Progenitor cell of endocrine pancreas (in vitro differentiated cells): ENCODE measurements at places on chromosomes 12 and 14. TPM values are rescaled to one million over a fixed set of nuclear protein-coding genes. Genes with fewer than 3 reads are reported as not detected.
A peak's percentile ranks its signal among the peaks of the same experiment; 100 is the strongest.

- H3K4me3 ChIP-seq, result no peak overlapping the region
- no peak overlapping the region for H3K27ac ChIP-seq
- H3K36me3 ChIP-seq, result no peaks in the 10 kb centered on the region
- H3K27me3 ChIP-seq, result peaks cover 13% of the 10 kb centered on the region
Measured at GRCh38 chr14:56759633-56760032, 50.6 kb downstream of the OTX2 start.

- no peak overlapping the region for H3K4me3 ChIP-seq
- H3K36me3 ChIP-seq, result peaks cover 9% of the 10 kb centered on the region
- no peak overlapping the region for H3K27ac ChIP-seq
- H3K27me3 ChIP-seq, result no peaks in the 10 kb centered on the region
Measured at GRCh38 chr12:64407342-64408223, 3.4 kb downstream of the XPOT start.

DNA sequence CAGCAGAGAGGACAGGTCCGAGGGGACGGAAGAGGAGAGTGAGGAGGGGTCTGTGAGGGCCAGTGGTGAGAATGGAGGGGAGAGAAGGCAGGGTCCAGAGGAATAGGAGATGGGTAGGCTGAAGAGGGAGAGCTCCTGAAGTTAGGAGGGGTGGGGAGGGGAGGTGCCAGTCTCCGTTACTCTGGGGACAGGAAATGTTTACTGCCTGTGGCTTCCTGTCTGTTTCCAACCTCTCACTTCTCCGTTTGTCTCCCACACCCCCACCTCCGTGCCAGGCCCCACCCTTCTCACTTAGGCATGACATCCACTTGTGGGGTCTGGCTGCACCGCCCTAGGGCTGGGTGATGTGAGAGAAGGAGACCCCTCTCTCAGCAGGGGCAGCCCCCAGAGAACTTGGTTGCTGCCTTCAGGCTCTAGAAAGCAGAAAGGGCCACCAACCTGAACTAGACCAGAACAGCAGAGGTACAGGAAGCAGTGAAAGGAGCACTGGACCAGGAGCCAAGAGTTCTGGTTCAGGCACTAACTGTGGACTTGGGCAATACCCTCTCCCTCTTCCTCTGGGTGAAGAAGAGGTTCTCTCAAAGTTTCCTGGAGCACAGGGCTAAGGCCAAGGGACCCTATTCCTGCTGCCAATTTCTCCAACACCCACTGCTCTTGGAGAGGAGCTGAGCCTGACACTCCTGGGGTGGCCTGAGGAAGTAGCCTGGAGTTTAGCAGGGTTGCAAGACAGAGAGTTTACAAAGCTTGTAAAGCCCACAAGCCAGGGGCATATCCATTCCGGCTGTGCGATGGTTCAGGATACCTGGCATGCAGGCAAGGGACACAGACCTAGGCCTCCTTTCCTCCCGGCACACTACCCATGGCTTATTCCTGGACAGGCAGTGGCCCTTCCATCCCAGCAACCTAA is 5.5 kb downstream of the ITGA5 start:
- no peaks in the 10 kb centered on the region for H3K27me3 ChIP-seq
- no peak overlapping the region for H3K27ac ChIP-seq
- no peak for DNase-seq
- H3K36me3 ChIP-seq, result no peaks in the 10 kb centered on the region
- H3K4me1 ChIP-seq, result peaks cover 29% of the 10 kb centered on the region
- no peak overlapping the region for H3K4me3 ChIP-seq

GRCh38 chr14:20686386-20687143 is 2.0 kb upstream of the ANG start:
- no peak for DNase-seq
- peak overlapping the region; percentile 58 for H3K4me3 ChIP-seq
- H3K27me3 ChIP-seq, result no peaks in the 10 kb centered on the region
- peaks cover 39% of the 10 kb centered on the region for H3K4me1 ChIP-seq

- H3K36me3 ChIP-seq, result no peaks in the 10 kb centered on the region
- H3K4me1 ChIP-seq, result no peaks in the 10 kb centered on the region
- H3K27me3 ChIP-seq, result no peaks in the 10 kb centered on the region
- no peak overlapping the region for H3K27ac ChIP-seq
Measured at GRCh38 chr12:116331876-116332275, 54.4 kb upstream of the MED13L start.

DNA sequence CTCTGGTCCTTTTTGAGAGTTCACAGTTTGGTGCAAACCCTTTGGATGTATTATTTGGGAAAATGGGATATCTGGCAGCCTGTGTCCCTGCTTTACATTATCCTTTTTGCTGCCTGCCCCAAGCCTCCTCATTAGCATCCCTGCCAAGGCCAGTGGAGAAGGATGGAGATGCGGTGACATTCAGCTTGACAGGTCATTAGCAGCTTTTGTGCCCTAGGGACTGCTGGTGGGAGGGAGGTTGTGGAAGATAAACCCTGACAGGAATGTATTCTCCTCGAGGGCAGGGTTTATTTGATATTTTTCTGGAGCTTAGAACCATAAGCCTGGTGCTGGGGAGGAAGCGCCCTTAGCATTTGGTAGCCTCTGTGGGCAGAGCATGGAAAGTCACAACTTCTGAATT is 49.3 kb downstream of the PTPN11 start:
- peaks cover 19% of the 10 kb centered on the region for H3K4me1 ChIP-seq
- H3K36me3 ChIP-seq, result peaks cover 9% of the 10 kb centered on the region
- no peaks in the 10 kb centered on the region for H3K27me3 ChIP-seq
- no peak overlapping the region for H3K27ac ChIP-seq
- DNase-seq, result no peak

- DNase-seq, result no peak
- H3K4me1 ChIP-seq, result peaks cover 12% of the 10 kb centered on the region
- no peak overlapping the region for H3K4me3 ChIP-seq
- H3K27me3 ChIP-seq, result peaks cover 10% of the 10 kb centered on the region
- no peak overlapping the region for H3K27ac ChIP-seq
Measured at GRCh38 chr14:95495538-95496025, 20.9 kb downstream of the SYNE3 start.

DNA sequence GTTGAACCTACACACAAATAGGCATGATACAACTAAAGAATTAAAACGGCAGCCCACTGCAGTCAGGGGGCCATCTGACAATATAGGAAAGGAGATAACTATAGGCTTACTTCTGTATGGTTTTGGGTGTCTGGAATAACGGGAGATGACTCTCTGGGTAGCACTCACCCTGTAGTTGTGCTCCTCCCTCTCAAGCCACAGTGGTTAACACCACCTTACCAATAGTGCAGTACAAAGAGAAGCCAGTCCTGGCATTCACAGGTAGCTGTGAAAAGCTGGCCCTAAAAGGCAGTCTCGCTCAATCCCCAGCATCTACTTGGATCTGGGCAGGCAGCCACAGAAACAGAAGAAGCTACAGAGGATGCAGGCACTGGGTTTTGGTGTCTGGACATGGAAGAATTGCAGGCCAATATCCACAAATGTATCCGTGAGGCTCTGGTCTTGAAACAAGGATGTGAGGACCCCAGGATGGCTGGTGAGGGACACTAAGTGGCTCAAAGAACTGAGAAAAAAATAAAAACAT is 93.0 kb downstream of the DPF3 start:
- no peaks in the 10 kb centered on the region for H3K4me1 ChIP-seq
- no peak overlapping the region for H3K27ac ChIP-seq
- no peaks in the 10 kb centered on the region for H3K27me3 ChIP-seq
- H3K36me3 ChIP-seq, result no peaks in the 10 kb centered on the region
- H3K4me3 ChIP-seq, result no peak overlapping the region

SMCO2 gene
- 1.4 and 1.6 TPM in 2 replicates for total RNA-seq

IGF1 gene
- 0.57 and 1.6 TPM in 2 replicates for total RNA-seq

SLC2A13 gene
- total RNA-seq, result 7.4 and 8.4 TPM in 2 replicates
